ENCODE measurements at places on chromosomes 2 and 18. TPM values are rescaled to one million over a fixed set of nuclear protein-coding genes. Genes with fewer than 3 reads are reported as not detected.

Gene PIEZO2
- polyA plus RNA-seq: 17.5 TPM

Gene ST8SIA3
- polyA plus RNA-seq: not detected

DNA sequence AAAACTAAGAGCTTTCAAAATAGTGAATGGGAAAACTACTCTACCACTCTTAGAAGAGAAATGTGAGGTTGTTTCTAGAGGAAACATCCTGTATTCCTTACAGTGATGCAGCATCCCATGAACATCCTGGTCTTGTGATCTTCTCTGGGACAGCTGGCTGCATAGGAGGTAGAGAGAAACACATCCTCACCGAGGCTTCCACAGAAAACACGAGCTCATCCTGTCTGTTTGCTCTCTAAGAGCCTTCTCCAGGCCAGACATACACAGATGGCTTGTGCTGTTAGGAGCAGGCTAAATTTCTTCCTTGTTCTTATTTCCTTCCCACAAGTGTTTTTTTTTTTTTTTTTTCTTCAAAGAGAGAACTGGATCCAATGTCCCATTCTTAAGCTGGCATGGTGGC, 14.7 kb upstream of the FZD7 start:
- no peak for DNase-seq

DNA sequence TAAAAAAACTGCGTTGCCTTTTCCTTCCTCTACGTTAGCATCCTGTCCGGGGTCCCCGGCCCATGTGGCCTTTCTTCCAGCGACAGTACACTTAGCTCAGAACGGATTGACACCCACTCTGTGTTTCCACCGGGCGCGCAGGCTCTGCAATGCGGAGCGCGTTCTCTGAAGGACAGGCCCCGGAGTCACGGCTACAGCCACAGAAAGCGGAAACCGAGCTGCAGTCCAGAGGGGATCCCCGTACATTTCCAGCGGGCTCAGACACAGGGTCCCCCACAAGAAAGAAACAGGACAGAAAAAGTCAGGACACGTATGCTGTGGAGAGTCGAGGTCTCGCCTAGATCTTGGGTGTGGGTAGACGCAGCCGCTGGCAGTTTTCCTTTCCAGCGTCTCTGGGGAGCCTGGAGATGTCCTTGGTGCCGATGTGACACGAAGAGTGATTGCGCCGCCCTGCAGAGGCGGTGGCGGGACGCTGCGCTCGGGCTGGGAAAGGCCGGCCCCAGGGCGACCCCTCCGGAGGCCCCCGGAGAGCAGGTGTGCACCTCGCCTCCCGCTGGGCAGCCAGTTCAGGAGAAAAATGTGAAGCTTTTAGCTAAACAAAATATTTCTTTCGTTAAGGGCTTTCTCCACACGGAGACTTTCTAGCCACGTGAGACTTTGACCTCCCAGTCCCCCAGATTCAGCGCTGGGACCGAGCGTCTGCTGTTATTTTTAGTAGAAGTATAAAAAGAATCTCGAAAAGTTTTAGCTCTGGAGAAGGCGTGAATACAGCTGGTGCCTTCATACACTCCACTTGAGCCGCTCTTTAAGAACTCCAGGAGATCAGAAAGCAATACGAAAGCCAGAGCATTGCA, 1.3 kb upstream of the ACKR3 start:
- DNase-seq: no peak

DNA sequence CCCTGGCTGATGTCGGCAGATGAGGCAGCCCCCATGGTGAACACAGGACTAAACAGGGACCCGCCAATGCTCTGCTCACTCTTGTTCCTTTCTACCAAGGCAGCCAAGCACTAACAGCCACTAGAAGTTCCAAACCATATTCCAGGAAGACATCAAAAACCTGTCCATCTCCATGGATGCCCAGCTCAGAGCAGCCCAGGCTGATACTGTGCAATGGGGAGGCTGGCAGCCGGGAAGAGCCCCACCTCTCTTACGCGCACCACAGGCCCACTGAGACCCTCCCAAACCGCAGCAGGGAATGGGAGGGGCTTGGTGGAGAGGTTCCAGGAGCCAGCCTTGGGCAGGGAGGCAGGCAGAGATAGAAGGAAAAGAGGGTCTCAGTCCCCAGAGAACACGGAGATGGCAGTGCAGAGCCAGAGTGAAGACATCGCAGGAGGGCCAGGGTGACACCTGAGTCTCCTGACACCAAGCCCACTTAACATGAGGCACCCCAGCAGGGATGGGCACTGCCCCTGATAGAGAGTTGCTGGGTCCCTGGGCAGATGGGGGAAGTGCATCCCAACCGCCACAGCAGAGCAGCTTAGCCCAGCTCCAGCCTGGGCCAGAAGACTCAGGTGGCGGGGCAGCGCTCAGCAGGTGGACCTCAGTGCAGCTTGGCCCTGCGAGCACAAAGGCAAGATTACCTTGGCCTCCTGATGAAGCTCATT, 3.4 kb downstream of the HS6ST1 start:
- DNase-seq: no peak

Gene SERPINB2
- polyA plus RNA-seq: not detected

Gene SPC25
- 15.5 TPM for polyA plus RNA-seq
